ENCODE measurements at places on chromosomes 1 and 21.

DNA sequence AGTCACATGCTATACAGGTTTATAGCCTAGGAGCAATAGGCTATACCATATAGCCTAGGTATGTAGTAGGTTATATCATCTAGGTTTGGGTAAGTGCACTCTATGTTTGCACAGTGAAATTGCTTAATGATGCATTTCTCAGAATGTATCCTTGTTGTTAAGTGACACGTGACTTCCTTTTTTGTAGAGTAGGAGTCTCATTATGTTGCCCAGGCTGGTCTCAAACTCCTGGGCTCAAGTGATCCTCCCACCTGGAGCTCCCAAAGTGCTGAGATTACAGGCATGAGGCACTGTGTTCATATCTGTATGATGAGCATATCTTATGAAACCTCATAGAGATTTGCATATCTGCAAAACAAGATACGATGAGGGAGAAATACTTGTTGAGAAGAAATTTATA, 13.8 kb upstream of the ABCB10 start:
- no peak for DNase-seq

DNA sequence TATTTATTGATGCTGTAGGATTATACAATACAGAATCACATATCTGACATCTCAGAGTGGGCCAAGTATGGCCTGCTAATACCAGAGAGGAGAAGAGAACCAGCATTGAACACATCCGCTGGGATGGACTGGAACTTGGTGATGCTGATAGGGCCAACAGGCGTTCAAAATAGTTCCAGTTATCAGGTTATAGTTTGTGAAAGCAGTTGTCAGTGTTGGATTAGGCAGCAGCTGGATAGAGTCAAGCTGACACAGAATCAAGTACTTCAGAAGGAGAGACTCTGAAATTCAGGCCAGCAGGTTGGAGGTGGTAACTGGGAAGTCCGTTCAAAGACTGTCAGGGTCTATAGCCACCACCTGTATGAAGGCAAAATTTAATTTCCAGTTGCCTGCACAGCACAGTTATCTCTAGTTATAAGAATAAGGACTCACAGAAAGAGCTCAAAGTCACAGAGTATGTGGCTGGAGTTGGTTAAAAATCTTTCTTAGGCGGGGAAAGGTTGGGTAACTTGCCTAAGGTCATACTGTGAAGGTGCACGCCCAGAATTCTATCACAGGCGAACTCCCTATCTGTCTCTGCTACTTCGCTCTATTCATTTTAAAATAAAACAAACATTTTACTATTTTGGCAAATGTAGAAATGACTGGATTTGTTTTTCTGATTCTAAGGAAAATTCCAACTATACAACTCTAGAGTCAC, 9.9 kb upstream of the DIPK1A start:
- DNase-seq: no peak

DNA sequence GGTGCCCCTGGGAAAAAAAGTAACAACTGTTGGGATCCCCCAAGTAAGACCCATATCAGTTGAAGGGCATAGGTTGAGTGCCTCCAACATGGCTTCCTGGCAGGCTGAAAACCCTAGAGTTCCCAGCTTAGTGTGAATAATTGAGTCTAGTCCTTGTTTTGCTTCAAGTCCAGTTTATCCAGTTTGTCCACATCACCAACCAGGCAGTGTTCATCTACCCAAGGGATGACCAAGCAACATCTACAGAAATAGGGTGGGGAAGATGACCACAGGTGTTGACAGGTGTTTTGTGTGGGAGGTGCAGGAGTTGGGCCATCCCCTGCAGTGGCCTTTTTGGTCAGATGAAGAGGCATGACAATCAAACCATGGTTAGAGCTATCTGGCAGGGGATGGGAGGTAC, 54.3 kb upstream of the ERO1B start:
- no peak for DNase-seq

DNA sequence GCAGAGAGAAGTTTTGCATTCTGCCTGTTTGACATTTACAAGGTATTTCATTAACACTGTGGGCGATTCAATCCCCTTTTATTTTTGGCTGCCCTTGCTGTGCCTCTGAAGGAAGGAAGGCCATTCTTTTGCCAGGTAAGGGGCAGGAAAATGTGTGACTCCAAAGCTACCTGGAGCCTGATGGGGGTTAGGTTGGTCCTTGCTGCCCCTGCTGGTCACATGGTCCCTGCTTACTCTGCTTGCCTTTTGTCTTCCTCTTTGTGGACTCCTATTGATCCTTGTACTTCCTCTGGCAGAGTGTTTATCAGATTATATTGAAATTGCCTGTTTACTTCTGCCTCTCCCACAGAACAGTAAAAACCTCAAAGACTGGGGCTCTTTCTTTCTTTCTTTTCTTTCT, 65.7 kb downstream of the ST6GALNAC3 start:
- DNase-seq: no peak

DNA sequence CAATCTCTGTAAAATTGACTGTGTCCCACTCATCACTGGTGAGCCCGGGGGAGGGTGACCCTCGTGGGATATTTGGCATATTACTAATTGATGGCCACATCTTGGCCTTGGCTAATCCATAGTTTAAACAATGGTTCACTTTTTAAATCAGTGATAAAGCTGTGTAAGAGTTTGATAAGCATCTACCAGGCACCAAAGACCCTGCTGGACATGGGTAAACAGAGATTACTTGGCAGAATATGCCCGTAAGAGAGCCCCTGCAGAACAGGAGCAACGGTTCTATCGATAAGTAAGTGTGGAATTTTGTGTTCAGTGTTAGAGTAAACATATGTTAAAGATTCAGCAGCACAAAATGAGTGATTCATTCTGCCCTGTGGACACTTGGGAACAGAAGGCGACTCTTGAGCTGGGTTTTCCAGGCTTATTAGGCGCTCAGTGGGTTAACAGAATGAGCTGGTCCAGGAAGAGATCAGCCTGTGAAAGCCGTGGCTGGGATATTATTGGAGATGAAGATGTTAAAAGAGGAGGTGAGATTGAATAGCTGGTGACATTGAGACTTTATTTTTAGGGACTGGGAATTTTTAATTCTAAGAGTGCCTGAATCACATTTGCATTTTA, 55.9 kb downstream of the CNST start:
- no peak for DNase-seq

DNA sequence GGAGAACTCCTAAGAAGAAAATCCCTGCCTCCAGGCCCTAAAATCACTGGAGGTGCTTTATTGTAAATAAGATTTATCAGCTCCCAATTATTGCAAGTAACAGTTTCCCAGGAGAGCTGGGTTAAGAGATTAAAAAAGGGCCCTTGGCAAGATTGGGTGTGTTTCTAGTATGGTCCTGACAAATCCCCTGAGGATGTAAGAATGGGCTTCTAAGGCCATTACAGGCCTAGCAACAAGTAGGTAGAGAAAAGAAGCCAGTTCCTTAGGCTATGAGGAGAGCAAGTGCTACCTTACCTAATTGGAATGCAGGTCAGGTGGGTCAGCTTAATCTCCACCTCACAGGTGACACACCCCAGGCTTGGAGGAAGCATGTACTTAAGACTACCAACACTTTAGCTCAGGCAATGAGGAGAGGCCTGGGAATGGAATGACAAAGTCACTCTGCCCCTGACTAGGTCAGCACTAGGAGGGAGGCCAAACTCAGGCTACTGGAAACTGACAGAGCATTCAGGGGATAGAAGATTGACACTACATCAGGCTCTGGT, 6.8 kb upstream of the OTUD7B start:
- DNase-seq: no peak

DNA sequence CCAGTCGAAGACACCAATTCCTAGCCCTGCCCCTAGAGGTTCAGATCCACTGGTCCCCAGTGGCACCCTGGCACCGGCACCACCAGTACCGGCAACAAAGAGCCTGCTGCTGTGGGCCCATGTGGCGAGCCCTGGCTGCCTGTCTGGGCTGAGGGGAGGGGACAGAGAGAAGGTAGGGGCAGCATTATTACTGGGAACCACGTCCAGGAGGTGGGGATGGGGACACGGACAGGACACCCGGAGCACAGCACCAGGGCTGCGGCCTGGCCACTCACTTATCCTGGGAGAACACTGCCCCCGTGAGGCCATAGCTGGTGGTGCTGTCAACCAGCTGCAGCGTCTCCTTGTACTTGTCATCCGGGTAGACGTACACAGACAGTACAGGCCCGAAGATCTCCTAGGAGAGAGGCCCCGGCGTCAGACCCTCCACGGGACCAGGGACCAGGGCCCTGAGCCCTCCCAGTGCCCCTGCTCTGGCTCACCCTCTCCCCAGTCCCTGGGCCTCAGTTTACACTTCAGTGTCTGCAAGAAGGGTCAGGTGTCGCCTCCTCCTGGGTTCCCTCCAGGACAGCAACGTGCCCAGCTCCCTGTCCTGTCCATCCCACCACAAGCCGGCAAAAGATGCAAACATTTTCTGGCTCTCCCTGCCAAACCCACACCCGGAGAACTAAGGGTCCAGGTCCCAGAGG, 15.8 kb upstream of the TAS1R2 start:
- peak; percentile 49 for DNase-seq

DNA sequence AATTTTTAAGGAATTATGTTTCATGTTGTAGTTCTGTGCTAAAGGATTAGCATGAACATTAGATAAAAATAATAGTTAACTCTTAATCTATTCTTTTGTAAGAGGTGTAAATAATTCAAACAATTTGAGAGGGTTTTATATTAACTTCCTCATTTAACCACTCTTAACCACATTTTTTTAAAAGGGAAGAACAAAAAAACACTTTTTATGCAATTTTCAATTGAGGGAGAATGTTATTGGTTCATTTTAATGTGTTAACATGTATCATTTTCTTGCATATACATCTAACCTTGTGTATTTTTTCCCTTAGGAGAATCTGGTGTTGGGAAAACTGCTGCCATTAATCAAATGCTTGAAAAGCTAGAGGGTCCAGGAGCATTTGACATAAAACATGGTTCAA, 169.0 kb downstream of the LBR start:
- DNase-seq: no peak

DNA sequence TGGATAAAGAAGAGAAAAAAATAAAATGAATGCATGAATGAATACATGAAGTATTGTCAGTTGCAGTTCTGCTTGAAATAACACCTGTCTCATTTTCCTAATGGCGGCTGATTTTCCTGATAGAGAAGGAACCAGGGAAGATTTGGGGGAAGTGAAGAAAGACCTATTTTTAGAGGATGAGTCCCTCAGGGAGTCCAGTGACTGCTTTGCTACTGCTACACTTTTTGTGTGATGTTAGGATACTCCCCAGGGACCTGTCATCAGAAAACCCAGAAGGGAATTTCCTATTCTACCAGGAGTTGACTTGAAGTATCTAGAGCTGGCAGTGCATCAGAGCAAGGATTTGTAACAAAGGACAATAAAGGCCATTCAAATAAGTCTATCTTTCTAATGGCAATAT, 114.8 kb downstream of the MAB21L3 start:
- DNase-seq: no peak

DNA sequence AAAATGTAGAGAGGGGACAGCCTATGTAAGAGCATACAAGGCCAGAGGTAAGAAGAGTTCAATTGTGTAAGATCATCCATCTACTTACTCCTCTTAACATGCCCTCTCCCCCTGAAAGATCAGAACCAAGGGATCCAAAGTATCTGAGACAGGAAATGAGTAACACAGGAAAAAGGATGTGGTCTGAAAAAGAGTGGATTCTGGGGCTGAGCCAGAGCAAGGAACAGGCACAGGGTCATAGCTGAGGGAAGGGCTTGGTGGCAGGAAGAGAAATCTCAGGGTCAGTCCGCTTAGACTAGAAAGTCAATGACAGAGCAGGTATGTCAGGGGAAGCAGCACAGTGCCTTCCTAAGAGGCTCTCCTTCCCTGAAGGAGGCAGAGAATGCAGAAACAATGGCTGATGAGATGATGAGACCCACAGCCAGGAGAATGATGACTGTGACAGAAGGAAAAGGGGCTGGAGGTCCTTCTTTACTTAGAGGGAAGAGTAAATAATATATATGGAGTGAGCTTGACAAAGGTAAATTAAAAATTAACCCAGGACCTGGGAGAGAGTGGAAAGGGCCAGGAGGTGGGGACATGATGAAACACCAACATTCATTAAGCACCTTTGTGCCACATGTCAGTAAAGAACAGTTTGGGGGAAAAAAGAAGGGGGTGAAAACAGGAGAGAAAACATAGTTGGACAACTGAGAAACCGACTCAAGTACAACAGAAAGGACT, 26.2 kb upstream of the A3GALT2 start:
- no peak for DNase-seq

GRCh38 chr1:175182201-175182746, 10.3 kb downstream of the KIAA0040 start:
- DNase-seq: no peak

- no peak for DNase-seq
These were observed 4.3 kb upstream of the IKBKE start for GRCh38 chr1:206465951-206466350.

DNA sequence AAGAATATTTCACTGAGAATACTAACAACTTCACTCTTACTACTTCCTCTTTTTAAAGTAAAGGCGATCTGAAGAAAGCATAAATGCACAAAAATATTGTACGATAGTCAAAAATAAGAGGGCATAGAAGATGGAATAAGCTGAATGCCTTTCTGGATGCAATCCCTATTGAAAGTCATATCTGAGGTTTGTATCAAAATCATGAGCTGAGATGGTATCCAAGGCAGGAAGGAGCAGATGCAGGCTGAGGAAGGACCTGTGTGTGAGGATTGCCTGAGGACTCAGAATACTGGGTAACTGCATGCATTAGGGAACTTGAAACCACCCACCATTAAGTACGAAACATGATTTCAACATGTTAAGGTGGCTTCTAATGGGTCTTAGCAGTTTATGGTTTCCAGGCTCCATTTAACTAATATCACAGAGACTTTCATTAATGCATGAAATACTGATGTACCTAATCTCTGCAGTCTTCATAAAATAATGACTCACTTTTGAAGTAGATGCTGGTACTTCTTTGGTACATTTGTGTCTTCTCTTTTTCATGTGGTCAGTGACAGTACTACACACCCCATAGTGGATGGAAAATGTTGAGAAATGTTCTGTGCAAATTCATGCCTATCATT, 29.6 kb upstream of the RGS1 start:
- DNase-seq: no peak

DNA sequence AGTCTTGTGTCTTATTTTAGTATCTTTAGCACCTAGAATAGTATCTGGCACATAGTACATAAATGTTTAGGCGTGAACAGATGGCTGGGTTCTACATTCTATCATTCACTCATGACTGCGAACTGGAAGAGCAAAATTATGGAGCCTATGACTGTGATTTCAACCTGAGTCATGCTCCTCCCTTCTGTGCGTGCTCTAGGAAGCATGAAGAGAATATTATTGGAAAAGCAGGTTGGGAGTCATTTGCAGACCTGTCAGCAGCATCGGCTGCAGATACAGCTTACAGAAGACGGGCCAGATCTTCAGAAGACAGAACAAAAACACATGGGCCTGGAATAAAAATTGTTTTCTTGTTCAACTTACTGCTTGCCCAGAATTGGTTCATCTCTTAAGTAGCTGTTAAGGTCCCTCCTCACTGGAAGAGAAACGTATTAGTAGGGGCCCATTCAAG, 344.0 kb upstream of the USP24 start:
- no peak for DNase-seq

Data from retinal pigment epithelial cell (primary cell).